ENCODE measurements at places on chromosomes 4 and X.

DNA sequence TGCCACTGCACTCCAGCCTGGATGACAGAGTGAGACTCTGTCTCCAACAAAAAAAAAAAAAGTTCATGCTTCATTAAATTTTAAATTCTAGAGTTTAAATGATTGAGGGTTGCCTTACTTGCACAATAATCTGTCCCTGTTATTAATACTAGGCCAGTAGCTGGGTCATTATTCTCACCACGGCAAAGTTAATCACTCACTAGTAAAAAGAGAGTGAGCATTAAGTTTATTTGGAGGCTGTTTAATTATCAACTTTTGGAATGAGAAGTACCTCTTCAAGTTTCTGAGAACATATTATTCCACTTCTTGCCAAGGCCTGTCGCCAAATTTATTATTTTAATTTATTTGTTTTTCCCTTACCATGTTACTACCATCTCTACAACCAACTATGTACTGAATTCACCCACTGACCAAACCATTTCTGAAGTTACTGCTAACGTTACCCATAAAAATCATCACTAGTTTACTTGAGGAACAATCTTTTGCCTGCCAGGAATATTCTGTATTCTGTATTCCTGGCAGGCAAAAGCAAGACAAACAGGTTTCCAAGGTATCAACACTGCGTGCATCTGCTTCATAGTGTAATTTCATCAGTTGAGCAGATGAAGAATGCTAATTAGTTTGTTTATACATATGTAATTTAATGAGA lies 26.5 kb downstream of the GUCY1A1 start:
- DNase-seq: no peak

GRCh38 chrX:136694431-136695087 lies 46.6 kb downstream of the CD40LG start:
- no peak for DNase-seq

DNA sequence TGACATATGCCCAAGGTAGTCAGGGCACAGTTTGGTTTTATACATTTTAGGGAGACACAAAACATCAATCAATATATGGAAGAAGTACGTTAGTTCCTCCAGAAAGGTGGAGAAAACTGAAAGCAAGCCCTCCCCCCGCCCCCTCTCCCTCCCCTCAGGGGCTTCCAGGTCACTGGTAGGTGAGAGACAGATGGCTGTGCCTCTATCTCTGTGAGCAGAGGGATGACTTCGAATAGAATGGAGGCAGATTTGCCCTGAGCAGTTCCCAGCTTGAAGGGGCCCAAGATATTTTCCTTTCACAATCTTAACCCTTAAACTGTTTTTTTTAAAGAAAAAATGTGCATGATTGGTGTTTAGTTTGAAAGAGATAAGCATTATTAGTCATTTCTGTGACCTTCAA lies 114.0 kb downstream of the PCDH10 start:
- no peak for DNase-seq

DNA sequence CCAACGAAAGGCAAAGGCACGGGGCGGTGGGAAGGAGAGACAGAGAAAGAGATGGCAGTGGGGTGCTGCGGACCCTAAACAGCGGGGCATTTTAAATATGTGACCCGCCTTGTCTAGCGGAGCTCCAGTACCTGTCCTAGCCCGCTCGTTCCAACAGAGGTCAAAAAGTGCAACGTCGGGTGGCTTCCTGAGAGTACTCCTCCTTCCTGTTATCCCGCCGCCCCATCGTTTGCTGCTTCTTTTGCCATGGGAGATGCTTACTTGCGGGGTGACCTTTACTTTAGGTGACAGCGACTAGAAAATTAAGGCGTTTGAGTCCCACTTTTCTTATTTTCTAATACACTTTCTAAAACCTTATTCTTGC lies 735 bp downstream of the NRK start:
- DNase-seq: no peak

DNA sequence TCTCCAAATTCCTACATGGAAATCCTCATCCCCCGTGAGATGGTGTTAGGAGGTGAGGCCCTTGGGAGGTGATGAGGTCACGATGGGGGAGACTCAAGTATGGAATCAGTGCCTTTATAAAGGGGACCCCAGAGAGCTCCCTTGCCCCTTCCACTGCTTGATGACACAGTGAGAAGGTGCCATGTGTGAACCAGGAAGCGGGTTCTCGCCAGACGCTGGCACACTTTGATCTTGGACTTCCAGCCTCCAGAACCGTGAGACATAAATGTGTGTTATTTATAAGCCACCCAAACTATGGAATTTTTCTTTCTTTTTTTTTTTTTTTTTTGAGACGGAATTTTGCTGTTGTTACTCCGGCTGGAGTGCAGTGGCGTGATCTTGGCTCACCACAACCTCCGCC lies 237.6 kb downstream of the DHRSX start:
- no peak for DNase-seq

- DNase-seq: no peak
Measured at GRCh38 chr4:67549123-67549522, 3.8 kb upstream of the CENPC start.

DNA sequence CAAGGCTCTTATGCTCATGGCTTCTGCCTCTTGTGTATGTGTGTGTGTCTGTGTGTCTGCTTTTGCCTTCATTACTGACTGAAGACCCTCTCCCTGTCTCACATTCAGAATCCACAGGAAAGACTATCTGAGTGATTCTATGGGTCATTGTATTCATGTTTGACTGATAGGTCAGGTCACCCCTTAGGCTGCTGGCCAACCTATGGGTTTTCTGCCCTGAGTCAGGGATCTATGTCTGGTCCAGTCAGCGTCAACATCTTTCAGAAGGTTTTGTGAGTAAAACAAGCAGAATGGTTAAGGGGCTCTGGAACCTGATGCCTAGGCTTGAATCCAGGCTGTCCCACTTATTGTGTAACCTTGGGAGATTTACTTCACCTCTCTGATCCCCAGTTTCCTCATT lies 30.5 kb downstream of the NHSL2 start:
- no peak for DNase-seq

DNA sequence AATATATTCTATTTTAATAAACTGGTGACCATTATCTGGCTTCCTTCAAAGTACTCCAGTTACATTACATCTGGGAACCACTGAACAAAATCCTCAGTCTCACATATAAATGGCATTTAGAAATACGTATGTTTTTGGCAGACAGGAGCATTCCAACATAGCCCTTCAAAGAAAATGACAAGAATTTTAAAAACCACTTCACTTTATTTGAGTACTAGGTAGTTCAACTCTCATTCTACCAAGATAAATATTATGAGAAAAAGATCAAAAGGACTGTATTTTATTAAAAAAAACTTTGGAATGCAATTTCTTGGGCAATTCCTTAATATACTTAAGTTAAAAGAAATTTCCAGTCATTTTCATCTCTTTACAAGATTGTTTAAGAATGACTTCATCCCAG lies 17.6 kb downstream of the TNIP3 start:
- DNase-seq: no peak

DNA sequence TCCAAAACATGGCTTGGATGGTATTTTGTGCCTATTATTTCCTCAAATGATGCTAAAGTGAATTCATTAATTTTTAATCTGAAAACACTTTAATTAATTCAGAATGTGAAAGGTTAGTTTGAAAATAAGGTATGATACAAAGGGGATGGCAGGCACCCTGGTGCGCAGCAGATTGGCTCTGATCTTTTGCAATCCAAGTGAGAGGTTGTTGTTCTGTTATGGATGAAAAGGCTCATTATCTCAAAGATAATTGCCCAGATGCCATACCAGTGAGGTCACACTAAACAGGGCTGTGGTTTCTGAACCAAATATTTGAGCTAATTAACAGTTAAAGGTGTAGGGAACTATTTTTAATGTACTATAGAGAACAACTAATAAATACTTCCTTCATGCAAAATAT lies 504.9 kb downstream of the RAPGEF2 start:
- DNase-seq: no peak

DNA sequence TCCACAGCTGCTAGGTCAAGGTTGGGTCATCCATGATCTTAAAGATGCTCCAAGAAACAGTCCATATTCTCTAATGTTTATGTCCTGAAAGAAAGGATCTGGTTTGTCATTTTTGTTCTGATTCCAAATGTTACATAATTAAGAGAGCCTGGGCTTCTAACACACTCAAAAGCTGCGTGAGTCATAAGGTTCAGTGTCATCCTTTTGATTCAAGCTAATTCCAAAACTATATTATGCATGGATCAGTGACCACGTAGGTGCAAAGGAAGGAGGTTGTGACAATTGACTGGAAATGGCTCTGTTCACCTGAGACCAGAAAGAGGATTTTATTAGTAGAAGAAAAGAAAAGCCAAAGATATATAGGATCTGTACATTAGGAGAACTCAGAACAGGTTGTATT lies 268.7 kb upstream of the GK2 start:
- no peak for DNase-seq

GRCh38 chr4:44522761-44523445 lies 74.3 kb upstream of the KCTD8 start:
- no peak for DNase-seq

Data from stimulated activated CD4-positive, alpha-beta T cell treated with anti-CD3 and anti-CD28 coated beads, Interleukin-12 subunit alpha, Interleukin-12 subunit beta, amount 100 ng/mL, for 24 hours (primary cell).